ENCODE measurements at places on chromosomes 6 and 20.

DNA sequence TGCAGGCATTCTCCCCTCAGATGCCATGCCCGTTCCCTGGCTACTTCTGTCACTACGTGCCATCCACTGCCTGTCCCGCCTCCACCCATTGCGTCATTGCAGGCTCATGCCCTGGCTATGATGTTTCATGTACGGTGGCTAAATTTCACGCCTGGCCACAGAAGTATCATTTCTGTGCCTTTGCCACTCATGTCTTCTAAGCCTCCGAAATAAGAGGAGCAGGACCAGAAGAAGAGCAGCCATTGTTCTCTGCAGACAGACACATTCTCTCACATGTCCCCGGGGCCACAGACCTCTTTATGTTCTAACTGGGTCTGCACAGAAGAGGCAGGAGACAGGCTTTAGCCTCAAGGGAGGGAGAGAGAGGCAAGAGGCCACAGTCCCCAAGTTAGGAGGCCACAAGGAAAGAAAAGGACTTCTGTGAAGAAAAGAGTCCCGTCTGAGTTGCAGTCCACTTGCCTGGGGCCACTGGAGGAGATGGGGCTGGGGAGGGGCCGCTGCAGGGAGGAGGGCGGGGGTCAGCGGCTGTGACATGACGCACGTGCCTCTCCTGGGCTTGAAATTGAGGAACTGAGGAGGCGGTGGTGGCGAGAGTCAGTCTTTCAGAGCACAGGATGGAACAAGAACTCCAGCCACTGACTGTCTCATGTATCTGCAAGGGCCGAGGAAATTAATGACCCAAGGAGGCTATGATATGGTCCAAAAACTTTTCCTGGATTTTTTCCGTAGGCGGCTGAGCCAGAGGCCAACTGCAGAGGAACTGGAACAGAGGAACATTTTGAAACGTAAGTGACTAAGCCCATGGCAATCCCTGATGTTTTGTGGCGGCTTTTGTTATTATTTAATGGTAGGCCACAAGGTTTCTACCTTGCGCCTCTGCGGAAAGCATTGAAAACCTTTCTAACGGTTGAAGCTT lies 55.9 kb downstream of the TBC1D7 start:
- DNase-seq, result no peak

DNA sequence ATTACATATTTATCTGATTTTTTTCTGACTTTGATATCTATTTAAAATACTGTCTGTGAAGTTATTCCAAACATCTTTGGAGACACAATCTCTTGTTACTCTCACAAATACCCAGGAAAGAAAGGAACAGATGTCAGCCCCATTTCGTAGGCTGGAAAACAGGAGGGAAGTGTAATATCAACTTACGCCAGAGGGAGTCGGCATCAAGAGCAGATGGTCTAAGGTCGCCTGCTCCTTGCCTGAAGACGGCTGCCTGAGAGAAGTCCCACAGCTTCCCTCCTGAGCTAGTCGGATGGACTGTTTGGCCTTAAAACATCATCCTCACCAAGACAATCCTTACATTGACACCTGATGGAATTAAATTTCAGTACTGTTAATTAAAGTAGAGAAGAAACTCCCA lies 13.4 kb downstream of the CST7 start:
- no peak for DNase-seq

DNA sequence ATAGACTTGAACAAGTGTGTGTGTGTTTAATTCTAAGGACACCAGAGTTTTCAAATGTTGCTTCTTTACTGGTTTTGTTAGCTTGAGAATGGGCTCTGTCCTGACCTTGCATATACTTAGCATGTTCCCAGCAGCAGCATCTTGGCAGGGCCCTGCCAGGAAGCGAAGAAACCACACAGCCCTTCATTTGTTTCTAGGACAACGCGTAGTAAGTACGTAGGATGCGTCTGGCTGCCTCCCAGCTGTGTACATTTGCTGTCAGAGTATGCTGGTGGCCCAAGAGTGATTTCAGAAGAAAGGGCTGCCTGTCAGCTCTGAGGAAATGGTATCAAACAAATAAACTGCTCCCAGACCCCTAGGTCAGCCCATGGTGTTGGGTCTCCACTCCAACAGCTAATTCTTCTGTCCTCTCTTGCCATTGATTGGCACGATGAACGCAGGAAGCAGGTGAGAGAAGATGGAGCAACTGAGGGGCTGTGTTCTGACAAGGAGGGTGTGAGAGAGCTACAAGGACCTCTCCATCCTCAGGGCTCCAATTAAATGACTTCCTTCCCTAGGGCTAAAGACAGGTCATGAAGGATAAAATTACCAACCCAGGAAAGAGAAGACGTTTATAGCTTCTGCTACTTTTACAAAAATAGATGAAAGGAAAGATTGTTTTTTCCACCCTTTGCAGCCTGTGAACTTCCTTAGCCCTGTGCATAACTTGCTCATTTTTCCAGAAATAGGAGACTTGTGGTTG lies 55.9 kb upstream of the HDDC2 start:
- DNase-seq, result no peak

- no peak for DNase-seq
Observed at GRCh38 chr20:5890773-5891441, 59.4 kb downstream of the TRMT6 start.

DNA sequence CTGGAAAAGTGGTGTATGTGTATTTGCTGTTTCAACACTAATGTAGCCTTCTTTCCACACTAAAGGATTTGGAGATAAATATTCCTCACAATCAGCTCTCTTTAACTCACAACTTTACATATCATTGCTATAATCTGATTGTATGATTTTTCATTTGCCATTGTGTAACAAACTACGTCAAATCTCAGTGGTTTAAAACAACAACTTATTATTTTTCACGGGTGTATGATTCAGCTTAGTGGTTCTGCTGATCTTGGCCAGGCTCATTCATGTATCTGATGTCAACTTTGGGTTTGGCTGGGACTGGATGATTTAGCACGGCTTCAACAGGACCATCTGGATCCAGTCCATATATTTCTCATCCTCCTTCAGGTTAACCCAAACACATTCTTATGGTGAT lies 55.4 kb upstream of the TMX4 start:
- DNase-seq, result no peak

DNA sequence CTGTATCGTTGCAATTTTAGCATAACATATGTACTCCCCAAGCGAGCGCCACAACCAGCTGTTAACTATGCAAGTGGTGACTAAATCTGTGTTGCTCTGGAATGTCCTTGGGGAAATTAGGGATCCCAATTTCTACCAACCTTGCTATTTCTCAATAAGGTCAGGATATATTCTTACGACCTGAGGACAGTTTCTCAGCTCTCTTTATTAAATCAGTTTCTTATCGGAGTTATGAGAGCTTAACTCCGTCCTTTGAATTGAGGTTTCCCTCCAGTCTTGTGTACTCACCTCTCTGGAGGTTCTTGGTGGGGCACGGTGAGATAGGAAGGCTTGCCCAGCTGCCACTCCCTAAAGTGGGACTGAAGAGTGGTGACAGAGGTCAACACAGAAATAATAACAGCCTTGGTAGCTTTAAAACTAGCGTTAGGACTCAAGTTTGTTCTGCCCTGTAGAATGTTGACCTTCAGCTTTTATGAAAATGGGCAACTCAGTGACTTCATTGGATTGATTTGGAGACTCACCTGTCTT lies 694 bp downstream of the MRPS18B start:
- DNase-seq, result no peak

DNA sequence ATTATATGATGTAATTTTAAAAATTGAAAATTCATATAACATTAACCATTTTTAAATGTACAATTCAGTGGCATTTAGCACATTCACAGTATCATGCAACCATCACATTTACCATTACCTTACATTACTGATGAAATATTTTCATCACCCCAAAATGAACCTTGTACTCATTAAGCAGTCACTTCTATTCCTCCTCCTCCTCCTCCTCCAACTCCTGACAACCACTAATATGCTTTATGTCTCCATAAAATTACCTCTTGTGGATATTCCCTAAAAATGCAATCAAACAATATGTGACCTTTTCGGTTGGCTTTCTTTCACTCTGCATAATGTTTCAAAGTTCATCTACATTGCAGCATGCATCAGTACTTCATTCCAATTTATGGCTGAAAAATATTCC lies 45.2 kb downstream of the ZHX3 start:
- DNase-seq, result no peak

DNA sequence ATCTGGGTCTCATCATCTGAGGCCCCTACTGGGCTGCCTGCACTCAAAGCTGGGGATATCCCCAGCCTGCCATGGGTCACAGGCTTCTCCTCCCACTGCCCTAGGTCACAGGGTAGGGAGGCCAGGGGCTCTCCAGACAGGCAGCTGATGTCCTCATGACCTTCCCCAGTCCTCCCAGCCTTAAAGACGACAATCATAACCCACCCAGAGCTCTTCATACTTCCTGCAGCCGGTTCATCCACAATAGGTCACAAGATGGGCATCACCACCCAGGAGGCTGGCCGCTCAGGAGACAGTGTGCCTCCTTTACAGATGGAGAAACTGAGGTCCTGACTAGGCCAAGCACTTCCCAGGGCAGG lies 15.2 kb downstream of the TFEB start:
- DNase-seq, result no peak

DNA sequence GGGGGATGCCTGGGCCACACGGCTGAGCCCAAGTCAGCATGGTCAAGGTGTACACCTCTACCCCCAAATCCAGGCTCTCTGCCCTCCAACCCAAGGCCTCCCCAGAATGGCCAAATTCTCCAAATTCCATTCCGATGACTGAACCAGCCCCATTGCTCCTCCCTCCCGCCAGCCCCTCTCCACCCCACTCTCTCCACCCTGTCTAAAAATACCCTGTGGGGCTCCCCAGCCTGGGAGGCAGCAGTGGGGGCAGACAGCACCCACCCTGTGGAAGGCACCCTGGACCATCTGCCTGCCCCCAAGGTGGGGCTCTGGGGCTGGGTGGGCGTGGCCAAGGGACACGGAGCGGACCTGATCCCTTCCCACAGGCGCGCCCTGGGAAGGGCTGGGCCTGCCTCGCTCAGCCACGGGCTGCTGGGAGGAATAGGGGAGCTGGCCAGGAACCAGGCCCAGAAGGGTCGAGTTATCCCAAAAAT lies 11.4 kb downstream of the TEAD3 start:
- no peak for DNase-seq

- DNase-seq, result no peak
Observed at GRCh38 chr6:36372088-36372487, 15.4 kb downstream of the ETV7 start.

DNA sequence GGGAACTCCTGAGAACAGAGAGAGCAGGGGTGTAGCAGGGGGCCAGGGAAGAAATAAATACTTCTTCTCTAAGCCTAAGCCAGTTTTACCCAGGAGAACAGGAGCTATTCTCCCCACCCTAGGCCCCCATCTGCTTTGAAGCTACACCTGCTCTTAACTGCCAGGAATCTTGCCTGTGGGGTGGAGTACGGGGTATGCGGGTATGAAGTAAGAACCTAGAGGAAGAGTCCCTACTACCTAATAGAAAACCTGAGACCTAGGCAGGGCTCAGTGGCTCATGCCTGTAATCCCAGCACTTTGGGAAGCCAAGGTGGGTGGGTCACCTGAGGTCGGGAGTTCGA lies 1.5 kb downstream of the SLC29A1 start:
- DNase-seq, result no peak

- no peak for DNase-seq
Observed at GRCh38 chr20:42274986-42275385, 656.8 kb upstream of the CHD6 start.

GRCh38 chr20:5482791-5483190 lies 166.0 kb upstream of the PROKR2 start:
- DNase-seq, result no peak

GRCh38 chr6:69705954-69706353 lies 90.9 kb downstream of the LMBRD1 start:
- DNase-seq, result no peak

DNA sequence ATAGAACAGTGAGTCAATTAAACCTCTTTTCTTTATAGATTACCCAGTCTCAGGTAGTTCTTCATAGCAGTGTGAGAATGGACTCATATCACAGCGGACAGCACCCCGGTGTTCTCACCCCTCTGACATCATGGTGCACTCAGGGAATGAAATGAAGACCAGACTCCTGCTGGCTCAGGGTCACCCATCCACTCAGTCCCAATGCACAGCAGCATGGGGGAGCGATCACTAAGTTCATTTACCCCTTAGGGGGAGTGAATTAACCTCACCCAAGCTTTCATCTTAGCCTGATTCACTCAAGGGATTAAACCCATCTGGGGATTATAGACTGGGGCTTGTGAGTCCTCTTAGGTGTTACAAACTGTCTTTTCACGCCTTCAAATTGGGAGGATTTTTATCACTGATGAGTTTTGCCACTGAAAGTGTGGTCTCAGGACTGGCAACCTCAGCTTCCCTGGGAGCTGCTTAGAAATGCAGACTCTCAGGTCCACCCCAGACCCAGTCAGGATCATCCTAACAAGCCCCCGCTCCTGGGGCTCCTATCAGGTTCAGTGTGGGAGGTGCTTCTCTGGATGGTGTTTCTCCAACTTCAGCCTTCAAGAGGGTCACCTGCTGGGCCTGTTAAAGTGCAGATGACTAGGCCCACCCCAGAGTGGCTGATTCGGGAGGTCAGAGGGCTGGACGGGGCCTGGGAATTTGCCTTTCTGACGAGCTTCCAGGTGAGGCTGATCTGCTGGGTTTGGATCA lies 44.3 kb upstream of the FRMD1 start:
- DNase-seq, result no peak

DNA sequence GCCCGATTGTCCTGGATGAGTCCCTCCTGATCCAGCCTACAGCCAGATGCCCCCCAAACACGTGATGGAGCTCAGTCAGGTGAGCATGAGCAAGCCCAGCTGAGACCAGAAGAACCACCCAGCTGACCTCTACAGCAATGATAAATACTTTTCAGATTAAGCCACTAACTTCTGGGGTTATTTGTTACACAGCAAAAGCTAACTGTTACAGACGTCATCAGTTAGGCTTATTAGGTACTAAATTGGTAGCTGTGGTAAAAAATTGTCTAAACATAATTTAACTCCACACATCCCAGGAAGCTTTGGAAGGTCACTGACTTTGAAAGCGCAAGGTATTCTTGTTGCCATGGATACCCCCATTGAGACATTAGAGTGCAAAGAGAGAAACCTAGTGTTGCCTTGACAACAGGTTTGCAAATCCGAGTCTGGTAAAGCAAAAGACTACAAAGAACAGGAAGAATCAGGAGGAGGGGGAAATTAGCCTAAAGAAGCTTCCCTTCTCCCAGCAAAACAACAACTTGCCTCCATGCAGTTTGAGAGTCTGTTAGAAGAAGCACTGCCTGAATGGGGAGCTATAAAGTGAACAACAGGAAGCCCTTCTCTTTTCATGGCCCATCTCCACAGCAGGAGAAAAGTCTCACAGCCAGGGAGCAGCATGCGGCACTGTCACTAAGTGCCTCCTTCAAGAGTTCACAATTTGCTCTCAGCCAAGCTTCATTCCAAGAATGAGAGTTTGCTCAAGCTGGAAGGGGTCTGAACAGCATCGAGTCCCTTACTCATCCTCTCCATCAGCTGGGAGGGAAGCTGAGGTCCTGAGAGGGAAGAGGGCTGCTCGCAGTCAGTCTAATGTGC lies 41.7 kb upstream of the ZNF831 start:
- DNase-seq, result no peak

All from SW 1271 (cell line).